NCI-H446 (cell line): ENCODE measurements at places on chromosomes 5 and 9.

GRCh38 chr5:138504799-138505198 is 38.2 kb downstream of the ETF1 start:
- DNase-seq = peak; percentile 92

DNA sequence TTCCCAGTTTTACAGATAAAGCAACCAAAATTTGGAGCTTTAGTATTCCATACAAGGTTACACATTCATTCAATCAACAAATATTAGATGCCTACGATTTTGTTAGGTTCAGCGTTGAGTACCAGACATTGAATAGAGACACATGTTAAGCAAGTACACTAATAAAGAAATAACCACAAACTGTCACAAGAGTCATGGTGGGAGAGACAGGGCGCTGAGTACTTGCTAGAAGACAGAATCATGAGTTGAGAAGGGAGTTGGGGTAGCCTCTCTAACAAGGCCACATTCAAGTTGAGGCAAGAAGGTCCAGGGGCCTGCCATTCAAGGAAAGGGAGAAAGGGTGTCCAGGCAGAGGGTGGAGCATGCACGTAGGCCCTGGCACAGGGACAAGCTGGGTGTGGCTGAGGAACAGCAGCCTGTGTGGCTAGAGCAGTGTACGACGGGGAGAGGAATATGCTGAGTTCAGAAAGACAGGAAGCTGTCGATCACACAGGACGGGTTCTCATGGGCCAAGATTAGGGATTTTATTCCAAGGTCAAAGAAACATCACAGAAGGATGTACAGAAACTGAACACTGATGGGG is 17.0 kb downstream of the CDK5RAP2 start:
- no peak for DNase-seq

DNA sequence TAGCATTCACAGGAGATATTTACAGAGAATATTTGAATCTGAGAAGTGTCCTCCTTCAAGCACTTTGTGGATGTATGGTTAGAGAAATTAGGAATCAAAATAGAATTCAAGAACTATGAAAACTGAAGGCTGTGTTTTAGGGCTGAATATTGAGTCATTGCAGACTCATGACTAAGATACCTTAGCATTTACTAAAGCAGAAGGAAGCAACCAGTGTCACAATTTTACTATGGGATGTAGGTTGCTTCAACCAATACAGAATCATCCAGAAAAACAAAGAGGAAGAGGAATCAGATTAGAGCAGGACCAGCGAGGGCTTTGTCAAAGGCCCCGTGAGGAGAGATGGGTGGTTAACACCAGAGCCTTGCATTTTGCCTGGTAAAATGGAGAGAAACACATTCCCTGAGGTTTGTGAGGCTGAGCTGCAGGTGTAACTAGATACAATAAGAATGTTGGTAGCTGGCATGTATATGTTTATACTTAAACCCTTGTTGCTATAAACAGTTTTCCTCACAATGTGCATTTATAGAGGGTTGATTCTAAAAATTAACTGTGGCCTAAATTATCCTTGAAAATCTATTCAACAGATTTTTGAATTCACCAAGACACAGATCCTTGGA is 518.1 kb downstream of the AGTPBP1 start:
- no peak for DNase-seq

GRCh38 chr5:64914396-64914795 is 145.7 kb downstream of the CWC27 start:
- no peak for DNase-seq

- DNase-seq = no peak
These were observed 490.7 kb downstream of the CDH18 start for GRCh38 chr5:19497229-19497815.
